Fibroblast of skin of left biceps (primary cell): ENCODE measurements at places on chromosomes 4 and X.

- DNase-seq: no peak
These were observed 2.2 kb downstream of the PCDH10 start for GRCh38 chr4:133151341-133151690.

DNA sequence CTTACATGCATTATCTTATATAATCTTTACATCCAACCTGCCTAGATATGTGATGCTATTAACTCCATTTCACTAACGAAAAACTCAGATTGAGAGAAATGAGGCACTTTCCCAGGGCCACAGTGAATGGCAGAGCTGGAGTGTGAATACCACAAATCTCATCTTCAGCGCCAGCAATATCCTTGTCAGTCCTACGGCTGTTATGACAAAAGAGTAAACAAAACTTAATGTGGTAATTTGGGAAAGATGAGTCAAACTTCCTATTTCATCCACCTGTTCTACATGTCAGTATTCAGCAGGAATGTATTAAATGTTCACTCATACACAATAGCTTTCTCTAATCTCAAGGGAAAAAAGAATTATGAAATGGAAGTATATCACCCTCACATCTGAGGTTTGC, 56.9 kb downstream of the FAT1 start:
- no peak for DNase-seq

DNA sequence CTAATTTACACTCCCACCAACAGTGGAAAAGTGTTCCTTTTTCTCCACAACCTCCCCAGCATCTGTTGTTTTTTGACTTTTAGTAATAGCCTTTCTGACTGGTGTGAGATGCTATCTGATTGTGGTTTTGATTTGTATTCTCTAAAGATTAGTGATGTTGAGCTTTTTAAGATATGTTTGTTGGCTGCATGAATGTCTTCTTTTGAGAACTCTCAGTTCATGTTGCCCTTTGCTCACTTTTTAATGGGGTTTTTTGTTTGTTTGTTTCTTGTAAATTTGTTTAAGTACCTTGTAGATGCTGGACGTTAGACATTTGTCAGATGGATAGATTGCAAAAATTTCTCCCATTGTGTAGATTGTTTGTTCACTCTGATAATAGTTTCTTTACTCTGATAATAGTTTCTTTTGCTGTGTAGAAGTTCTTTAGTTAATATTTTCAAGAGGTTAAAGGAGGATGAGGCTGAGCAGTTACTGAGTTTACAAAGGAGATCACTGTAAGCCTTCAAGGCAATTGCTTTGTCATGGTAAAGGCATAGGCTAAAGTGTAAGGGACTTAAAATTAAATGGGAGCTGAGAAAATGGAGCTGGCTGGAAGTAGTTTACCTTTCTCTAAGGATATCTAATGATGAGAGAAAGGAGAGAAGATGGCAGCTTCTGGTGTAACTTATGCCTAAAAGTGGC, 323.4 kb downstream of the PCDH7 start:
- DNase-seq: no peak

DNA sequence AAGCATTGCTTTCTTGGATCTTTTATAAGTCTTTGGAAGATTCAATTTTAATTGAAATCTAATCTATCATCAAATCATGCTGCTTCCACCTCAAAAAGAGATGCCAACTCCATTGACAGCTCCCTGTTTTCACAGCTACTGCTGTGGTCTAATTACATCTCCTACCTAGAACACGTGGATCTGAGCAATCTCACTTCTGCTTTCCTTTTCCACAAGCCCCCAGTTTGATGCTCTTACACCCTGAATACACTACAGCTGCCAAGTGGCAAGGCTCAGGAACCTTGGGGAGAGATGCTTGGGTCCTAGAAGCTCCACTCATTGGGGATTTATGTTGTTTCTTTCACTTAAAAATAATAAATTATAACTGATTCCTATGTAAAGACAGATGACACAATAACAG, 172.0 kb downstream of the CFAP299 start:
- DNase-seq: no peak

DNA sequence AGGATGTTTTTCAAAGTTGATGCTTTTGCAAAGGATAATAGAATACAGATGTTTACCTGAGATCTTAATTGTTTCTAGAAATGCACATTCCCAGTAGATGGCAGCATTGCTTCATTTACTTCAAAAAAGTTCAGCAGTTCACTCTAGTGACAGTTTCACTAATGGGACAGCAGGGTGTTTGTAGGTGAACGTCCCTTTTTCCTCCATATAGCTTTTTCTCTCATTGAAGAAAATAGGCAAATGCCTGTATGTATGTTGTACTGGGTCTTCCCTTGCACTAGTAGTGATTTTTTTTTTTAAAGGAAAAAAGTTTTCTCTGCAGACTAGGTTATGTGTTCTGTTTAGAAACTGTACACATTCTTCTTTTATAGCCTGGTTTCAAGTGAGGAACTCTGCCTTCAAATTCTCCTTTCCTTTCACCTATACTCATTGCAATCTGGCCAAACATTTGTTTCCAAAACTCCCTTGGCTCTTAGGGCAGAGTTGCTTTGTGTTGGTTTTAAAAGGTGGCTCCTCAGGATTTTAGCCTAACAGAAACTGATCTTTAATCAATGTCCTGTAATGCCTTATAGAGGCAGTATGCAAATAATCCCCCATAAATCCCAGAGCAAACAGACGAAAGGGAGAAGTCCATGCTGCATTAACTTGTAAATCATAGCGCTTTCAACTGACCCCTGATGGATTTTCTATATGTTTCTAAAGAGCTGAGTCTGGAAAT, 86.3 kb downstream of the EGF start:
- no peak for DNase-seq

GRCh38 chrX:16479206-16479869, 170.6 kb upstream of the S100G start:
- peak; percentile 33 for DNase-seq

DNA sequence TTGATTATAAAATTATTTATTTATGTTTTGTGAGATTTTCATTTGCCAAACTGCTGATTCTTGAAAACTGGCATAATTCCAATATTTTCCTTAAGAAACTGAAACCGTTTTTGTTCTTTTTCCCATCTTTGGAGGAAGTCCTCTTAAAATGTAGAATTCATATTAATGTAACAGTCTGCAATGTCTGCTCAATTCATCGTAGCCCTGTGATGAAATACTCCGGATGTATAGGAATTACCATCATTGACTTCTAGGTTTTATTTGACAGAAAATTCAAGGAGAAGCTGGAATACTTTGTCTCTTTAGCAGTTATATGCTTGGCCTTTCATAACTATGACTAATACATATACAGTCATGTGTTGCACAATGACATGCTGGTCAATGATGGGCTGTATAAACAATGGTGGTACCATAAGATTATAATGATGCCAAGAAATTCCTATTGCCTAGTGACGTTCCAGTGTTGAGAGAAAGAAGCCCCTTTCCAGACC, 185.0 kb upstream of the GPRIN3 start:
- DNase-seq: peak; percentile 35

DNA sequence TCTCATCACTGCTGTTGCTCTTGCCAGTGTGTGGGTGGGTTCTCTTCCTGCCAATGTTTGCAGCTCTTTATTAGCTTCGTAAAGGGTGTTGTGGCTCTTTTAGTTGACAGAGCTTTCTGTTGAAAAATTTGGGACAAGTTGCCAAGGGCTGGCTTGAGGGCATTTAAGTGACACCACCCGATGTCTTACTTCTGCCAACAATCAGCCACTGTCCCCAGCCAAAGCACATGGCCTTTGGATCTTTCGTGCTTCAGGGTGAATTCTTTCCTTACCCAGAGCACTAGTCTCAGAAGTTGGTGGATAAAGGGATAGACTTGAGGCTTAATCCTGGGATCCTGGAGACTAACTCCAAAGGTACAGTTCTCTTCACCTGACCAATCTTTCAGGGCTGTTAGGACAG, 113.6 kb downstream of the SOX3 start:
- DNase-seq: no peak

DNA sequence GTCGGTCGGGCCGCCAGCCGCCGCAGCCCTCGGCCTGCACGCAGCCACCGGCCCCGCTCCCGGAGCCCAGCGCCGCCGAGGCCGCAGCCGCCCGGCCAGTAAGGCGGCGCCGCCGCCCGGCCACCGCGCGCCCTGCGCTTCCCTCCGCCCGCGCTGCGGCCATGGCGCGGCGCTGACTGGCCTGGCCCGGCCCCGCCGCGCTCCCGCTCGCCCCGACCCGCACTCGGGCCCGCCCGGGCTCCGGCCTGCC, 213 bp downstream of the NFKB1 start:
- no peak for DNase-seq

GRCh38 chr4:80115368-80116181, 42.5 kb upstream of the ANTXR2 start:
- no peak for DNase-seq

DNA sequence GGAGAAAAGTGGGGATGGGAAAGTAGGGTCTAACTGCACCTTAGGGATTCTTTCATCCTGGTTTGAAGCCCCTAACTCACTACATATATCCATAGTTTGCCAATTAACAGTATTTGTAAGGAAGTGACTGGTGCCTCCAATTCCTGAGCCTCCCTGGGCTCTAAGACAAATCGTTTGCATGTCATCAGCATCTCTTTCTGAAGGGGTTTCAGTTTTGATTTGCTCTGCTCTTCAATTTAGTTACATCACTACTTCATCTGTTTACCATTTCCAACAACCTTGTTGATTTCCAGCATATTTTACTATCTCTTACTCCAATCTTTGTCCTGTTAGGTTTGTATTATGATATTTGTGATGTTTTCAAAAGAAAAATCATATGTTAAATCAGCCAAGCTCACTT, 15.5 kb upstream of the DDX60 start:
- no peak for DNase-seq

- no peak for DNase-seq
These were observed 31.2 kb downstream of the SCARB2 start for GRCh38 chr4:76182463-76182862.

GRCh38 chr4:142660728-142661127, 185.4 kb downstream of the INPP4B start:
- no peak for DNase-seq

DNA sequence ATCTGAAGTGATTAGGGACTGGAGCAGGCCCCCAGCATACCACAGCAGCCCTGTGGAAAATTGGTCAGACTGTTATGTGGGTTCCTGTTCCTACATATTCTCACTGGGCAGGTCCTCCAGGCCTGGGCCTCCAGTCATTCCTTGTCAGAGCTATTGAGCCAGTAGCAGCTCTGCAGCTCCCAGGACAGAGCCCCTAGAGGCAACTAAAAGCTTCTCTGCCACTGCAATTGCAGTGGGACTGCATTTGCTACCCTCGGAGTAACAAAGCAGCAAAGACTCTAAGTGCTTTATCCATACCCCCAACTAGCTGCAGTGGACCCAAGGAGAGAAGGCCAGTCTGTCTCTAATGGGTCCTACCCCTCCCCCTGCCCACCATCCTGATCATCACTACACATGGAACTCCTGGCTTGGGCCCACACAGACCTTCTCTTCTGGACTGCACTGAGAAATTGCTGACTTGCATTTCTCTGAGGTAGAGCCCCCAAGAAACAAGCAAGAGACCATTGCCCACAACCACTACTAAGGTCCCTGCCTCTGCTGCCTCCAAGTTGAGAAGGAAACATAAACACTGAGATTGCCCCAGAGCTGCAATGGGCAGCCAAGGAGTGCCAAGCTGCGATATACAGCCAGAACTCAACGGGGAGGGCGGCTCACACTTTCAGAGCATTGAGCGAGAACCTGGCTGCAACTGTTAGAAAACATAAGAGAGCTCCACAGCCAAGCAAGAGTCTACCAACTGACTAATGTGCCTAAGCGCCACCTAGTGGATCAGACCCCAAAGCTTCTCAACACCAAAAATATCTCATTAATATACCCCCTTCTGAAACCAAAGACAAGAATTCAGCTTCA, 738.7 kb upstream of the NDST4 start:
- DNase-seq: no peak

GRCh38 chrX:71993371-71993770, 82.7 kb downstream of the NHSL2 start:
- DNase-seq: no peak

GRCh38 chr4:86910369-86910768, 18.1 kb upstream of the C4orf36 start:
- no peak for DNase-seq
